ENCODE measurements at places on chromosomes 2 and 18.

GRCh38 chr2:129281791-129282530 is 697.5 kb upstream of the RAB6C start:
- DNase-seq, result no peak

- no peak for DNase-seq
These were observed 104.6 kb downstream of the SMC6 start for GRCh38 chr2:17649026-17649425.

DNA sequence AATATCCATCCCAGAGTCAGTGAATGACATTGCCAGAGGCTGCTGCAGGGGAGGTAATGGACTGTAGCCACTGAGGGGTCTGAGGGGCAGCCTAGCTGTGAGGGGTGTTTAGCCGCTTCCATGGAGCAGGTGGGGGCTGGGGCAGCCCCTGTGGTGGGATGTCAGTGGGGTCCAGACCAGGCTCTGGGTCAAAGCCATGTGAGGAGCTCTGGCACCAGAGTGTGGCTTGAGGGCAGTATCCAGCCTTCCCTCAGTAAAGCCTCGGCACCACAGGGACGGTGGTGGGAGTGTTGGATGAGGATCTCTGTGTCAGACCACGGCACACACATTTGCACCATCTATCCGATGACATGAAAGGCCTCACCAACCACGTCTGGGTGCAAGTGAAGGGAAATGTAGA is 85.0 kb downstream of the INHBB start:
- no peak for DNase-seq

DNA sequence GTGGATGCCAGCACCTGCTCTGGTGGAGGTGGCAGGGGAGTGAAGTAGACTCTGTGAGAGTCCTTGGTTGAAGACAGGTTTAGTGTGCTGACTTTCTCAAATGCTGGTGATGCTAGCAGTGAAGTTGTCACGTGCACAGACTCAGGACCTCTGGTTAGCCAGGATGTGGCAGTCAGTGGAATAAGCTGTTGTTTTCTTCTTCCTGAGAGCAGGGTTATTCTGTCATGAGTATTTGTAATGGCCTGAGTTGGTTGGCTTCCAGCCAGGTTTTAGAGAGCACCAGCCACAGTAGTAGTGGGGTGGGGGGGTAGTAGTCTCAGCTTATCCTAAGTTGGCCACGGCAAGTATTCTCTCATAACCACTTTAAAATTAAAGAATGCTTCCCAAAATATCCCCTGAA is 238.5 kb upstream of the FBXO11 start:
- DNase-seq, result no peak

GRCh38 chr2:99559075-99559662 is 69.4 kb upstream of the REV1 start:
- DNase-seq, result peak; percentile 48

DNA sequence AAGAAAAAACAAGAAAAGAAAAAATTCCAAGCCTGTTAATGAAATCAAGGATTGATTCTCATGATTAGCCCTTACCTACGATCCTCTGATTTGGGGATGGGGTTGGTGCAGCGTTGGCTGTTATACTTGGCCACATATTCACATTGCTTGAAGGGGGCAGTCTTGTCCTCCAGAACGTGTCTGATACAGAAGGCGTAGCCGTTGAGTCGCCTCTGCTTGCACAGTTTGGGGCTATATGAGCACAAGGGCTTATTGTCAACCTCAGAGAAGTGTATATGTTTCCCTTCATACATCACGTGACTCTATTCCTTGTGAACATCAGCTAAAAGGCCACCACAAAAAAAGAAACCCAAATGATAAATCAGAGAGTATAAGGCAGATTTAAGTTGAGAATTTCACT is 23.2 kb downstream of the INO80D start:
- no peak for DNase-seq

GRCh38 chr18:70417847-70418246 is 129.0 kb downstream of the SOCS6 start:
- DNase-seq, result no peak
